ENCODE measurements at places on chromosomes 2 and 18.
A peak's percentile ranks its signal among the peaks of the same experiment; 100 is the strongest.

- DNase-seq = no peak
Observed at GRCh38 chr2:96359866-96360265, 24.3 kb downstream of the NCAPH start.

- DNase-seq = no peak
Observed at GRCh38 chr18:3931542-3932112, 481.7 kb downstream of the TGIF1 start.

DNA sequence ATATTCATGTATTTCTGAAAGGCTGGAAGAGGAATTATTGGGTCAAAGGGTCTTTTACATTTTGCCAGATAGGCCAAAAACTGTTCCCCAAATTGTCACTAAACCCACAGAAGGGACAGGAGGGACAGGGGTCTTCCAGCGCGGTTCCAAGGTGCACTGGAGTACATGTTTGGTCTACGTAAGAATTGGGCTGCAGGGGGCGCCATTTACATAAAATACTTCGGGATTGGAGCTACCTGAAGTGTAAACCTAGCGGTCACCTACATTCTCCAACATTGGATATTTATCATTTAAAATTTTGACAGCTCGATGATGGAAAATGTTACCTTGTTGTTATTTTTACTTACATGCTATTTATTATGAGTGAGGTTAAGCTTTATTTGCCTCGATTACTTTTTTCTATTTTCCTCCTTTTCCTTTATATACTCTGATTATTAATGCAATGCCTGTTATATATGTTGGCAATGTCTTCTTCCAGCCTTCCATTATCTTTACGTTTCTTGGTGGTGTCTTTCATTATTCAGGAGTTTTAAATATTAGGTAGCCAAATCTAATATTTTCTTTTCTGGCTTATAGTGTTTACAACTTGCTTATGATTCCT, 43.0 kb upstream of the RAB6C start:
- peak; percentile 62 for DNase-seq

GRCh38 chr2:85838181-85838580, 50.6 kb downstream of the ST3GAL5 start:
- DNase-seq = no peak

GRCh38 chr2:43041661-43042360, 184.6 kb downstream of the ZFP36L2 start:
- DNase-seq = no peak

GRCh38 chr2:43083710-43084698, 142.4 kb downstream of the ZFP36L2 start:
- no peak for DNase-seq

DNA sequence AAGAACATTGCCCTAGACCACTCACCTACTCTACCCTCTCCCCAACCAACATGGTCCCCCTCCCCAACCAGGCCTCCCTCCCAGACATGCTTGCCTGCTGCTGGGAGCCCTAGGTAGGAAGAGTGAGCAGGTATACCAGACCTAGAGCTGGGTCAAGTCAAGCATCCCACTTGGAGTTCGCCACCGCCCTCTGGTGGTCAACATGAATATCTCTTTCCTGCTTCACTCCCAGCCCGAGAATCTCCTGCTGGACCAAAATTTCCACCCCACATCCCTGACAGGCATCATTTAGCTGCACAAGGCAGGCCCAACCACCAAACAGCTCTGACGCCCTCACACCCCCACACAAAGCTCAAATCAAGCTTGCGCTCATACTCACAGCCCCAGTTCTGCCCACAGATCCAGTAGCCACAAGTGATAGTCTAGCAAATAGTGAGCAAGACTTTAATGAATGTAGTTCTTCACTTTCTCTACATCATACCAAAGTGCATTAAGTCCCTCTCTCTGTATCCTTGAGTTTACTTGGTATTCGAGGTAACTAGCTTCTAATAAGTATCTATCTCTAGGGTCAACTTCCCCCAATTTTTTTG, 116.0 kb downstream of the TNS1 start:
- peak; percentile 79 for DNase-seq

- no peak for DNase-seq
Observed at GRCh38 chr2:129301431-129301913, 678.0 kb upstream of the RAB6C start.

DNA sequence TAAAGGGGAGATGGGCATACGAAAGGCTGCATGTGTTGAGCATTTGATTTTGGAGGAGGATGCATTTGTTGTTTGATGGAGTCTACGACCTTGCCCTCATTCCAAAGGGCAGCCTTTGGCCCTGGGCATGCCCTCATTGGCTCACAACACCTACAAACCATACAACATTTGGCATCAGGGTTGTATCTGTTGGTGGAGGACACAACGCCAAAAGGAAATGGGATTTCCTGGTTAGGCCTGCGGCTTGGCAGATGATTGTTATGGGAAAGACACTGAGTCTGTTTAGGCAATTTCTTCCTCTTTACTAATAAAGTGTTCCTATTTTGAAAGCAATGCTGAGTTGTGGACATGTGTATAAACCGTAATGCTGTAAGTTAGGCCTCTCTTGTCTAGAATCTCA, 246.9 kb downstream of the LDLRAD4 start:
- peak; percentile 36 for DNase-seq

DNA sequence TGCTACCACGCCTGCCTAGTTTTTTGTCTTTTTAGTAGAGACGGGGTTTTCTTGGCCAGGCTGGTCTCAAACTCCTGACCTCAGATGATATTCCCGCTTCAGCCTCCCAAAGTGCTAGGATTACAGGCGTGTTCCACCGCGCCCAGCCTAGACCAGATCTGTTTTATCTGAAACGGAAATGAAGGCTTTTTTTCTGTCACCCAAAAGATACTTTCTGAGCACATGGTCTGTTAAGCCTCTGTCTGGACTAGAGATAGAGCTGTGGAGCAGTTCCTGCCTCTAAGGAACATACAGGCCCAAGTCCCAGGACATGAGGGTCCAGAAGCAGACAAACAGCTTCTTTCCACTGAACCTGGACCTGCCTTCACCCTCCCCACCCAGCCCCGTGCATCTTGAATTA, 43.6 kb upstream of the PTMA start:
- no peak for DNase-seq

GRCh38 chr18:78247615-78248289, 731.9 kb upstream of the SALL3 start:
- no peak for DNase-seq

DNA sequence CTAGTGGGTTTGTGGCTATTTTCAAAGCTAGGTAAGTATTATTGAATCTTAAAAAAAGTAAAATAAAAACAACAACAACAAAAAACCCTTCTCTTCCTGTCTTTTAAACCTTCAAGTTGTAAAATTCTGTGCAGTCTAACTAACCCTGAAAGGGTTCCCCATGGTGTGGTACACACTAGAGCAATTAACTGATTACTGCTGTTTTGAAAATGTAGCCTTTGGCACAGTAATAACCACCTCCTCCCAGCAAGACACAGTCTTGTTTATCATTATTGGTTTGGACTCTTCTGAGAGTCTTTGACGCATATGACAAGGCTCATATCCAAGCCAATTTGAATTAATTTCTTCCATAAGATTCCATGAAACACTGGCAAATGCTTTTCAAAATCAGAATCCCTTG, 2184.6 kb upstream of the PIK3C3 start:
- DNase-seq = no peak

DNA sequence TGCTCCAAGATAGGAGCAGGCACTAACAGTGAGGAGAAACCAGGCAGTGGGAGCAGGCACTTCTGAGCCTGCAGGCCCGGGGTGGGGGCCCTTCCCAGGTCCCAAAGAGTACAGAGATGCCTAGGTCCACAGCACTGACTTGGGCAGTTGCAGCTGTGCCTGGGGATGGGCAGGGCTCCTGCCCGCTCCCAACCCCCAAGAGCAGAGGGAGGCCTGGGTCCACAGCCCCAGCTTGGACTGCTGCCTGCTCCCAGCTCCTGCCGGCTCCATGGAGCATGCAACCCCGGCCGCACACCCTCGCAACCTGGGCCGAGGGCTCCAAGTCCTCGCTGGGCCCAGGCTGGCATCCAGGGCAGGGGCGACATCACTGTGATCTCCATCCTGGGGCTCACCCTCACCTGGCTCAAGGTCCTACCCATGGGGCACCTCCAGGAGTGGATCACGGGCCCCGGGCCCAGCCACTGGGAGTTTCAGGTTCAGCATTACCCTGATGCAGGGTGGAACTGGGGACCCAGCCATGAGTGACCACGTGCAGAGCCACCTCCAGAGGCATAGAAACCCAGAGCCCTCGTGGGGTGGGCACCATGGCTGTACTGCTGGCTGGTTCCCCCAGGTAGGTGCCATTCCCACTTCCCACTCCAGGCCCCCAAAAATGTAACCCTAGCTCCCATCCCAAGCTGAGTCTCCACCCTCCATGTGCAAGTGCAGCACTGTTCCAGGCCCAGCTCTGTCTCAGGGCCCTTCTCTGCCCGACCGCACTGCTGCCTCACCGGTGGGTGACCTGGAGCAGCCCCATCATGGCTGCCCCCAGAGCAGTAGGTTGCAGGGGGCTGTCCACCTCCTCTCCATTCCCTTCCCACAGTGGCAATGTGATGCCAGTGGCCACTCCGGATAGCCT, 325.6 kb downstream of the NR4A2 start:
- no peak for DNase-seq

- DNase-seq = no peak
Observed at GRCh38 chr2:174014699-174015070, 49.5 kb upstream of the SP3 start.

GRCh38 chr2:183037553-183038340, 510 bp downstream of the NCKAP1 start:
- peak; percentile 57 for DNase-seq

GRCh38 chr18:62384610-62385097, 59.5 kb downstream of the TNFRSF11A start:
- no peak for DNase-seq

DNA sequence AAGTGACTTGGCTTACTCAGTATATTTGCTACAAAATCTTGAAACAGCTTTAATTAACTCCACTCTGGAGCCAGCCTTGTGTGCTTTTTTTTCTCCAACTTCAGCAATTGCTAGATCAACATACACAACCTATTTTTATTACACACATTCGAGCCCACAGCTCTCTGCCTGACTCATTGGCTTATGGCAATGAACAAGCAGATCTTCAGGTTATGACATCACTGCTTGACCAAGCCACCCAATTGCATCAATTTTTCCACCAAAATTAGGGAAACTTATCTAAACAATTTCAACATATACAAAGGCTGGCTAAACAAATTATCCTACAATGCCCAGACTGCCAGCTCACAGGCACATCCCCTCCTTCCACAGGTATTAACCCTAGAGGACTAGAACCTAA, 39.6 kb upstream of the PDK1 start:
- no peak for DNase-seq

Measured in B cell (primary cell).